CD4-positive, CD25-positive, alpha-beta regulatory T cell (primary cell): ENCODE measurements at places on chromosomes 12 and 14. TPM values are rescaled to one million over a fixed set of nuclear protein-coding genes. Genes with fewer than 3 reads are reported as not detected.

SLC25A21 gene
- total RNA-seq, result not detected

TRPV4 gene
- not detected for total RNA-seq

TAS2R42 gene
- total RNA-seq, result not detected

- H3K36me3 ChIP-seq, result no peaks in the 10 kb centered on the region
- no peak overlapping the region for H3K4me3 ChIP-seq
- peaks cover 6% of the 10 kb centered on the region for H3K27me3 ChIP-seq
- no peak overlapping the region for H3K27ac ChIP-seq
These were observed 932 bp downstream of the ADCY6 start for GRCh38 chr12:48787791-48788523.

- H3K4me3 ChIP-seq, result peak overlapping the region; percentile 96
- H3K27ac ChIP-seq, result peak overlapping the region; percentile 95
- peaks cover 3% of the 10 kb centered on the region for H3K36me3 ChIP-seq
- H3K4me1 ChIP-seq, result peaks cover 33% of the 10 kb centered on the region
- no peak for DNase-seq
These were observed 1.1 kb downstream of the RHNO1 start for GRCh38 chr12:2877953-2878732.

LTBR gene
- total RNA-seq, result not detected

DNA sequence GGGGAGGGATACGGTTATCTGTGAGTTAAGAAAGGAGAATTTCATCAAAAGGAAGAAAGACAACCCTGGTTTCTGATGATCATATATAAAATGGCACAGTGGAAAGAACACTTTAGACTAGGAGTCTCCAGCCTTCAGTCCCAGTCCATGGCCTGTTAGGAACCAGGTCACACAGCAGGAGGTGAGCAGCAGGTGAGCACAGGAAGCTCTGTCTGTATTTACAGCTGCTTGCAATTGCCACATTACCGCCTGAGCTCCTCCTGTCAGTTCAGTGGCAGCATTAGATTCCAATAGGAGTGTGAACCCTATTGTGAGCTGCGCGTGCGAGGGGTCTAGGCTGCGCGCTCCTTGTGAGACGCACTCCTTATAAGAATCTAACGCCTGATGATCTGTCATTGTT is 137.9 kb downstream of the BTG1 start:
- H3K27ac ChIP-seq, result no peak overlapping the region
- no peaks in the 10 kb centered on the region for H3K27me3 ChIP-seq
- H3K4me1 ChIP-seq, result peaks cover 19% of the 10 kb centered on the region

DNA sequence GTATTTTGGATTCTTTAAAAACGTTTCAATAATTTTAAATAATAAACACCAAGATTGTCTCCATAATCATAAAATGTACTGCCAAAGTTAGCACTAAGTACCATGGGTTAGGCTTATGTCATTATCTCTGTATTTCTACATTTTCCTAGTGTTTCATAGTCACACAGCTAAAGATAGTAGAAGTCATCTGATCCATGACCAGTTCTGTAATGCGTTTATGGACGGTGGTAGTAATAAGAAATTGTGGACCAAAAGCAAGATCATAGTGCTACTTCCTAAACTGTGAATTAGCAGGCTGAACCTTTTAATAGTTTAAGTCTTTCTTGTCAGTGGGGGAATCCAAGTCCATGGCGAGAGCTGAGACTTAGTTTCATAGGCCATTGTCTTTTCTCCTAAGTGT is 142.1 kb downstream of the AKAP6 start:
- H3K27ac ChIP-seq, result no peak overlapping the region
- no peak for DNase-seq
- H3K4me3 ChIP-seq, result no peak overlapping the region
- H3K27me3 ChIP-seq, result no peaks in the 10 kb centered on the region
- H3K4me1 ChIP-seq, result no peaks in the 10 kb centered on the region

GRCh38 chr12:26870491-26871419 is 37.8 kb upstream of the ITPR2 start:
- H3K4me3 ChIP-seq, result no peak overlapping the region
- no peaks in the 10 kb centered on the region for H3K36me3 ChIP-seq
- no peak for DNase-seq
- peaks cover 2% of the 10 kb centered on the region for H3K27me3 ChIP-seq
- H3K27ac ChIP-seq, result no peak overlapping the region
- H3K4me1 ChIP-seq, result no peaks in the 10 kb centered on the region

DNA sequence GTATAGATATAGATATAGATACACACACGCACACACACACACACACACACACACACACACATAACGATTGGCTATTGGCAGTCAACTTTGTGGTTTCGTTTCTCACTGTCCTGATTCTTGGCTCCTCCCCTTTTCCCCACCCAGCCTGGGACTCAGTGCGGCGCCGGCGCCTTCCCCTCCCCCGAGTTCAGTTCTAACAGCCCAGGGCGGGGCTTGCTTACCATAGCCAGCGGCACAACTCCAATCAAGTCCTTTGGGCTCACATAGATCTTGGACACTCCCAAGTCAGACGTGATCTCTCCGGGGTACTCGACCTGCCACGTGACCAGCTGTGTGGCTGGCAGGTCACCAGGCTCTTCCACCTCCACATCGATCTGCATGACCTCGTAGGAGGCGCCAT is 484.1 kb downstream of the GLT1D1 start:
- H3K4me3 ChIP-seq, result no peak overlapping the region
- no peaks in the 10 kb centered on the region for H3K36me3 ChIP-seq
- no peaks in the 10 kb centered on the region for H3K27me3 ChIP-seq
- H3K27ac ChIP-seq, result no peak overlapping the region
- no peak for DNase-seq

GRCh38 chr14:55975281-55975910 is 142.8 kb upstream of the PELI2 start:
- no peaks in the 10 kb centered on the region for H3K4me1 ChIP-seq
- H3K4me3 ChIP-seq, result no peak overlapping the region
- H3K27me3 ChIP-seq, result peaks cover 1% of the 10 kb centered on the region

LRTM2 gene
- total RNA-seq, result not detected

GRCh38 chr14:85057221-85057620 is 472.7 kb upstream of the FLRT2 start:
- H3K27me3 ChIP-seq, result no peaks in the 10 kb centered on the region
- no peak overlapping the region for H3K27ac ChIP-seq
- DNase-seq, result no peak
- H3K4me1 ChIP-seq, result no peaks in the 10 kb centered on the region

DNA sequence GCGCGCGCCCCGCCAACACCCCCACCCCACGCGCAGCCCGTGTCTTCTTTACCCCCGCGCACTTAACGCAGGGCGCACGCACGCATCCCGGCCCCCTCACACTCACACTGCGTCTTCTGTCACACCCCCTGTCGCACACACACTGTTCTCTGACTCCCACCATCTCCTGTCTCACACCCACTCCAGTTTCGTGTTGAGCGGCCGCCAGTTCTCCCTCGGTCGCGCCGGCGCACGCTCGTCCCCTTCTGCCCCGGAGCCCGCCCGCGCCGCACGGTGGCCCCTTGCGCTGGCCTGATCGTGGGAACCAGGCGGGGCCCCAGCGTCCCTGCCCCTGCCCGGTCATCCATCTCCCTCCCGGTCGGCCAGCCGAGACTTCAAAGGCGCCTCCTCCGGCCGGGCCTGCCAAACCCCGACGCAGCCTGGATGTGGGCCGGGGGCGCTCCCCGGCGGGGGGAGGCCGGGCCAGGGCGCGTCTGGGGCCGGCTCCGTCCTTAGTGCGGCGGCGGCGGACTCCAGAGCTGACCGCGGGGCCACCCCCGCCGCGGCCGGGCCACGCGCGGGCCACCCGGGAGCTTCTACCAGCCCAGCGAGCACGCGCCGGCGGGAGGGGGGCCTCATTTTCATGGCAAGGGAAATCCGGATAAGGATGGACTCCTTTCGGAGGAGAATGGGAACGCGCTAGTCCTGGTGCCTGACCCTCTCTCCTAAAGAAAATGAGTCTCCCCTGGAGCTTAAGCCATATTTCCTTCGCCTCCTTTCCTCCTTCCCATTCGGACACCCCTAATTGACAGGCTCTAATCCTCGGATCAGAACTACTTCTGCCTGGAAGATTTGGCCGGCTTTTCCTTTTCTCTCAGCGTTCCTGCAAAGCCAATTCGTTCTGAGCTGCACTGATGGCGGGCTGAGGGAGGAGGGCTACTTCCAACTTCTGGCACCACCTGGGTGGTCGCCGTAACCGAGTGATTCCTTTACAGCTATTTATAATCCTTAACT is 82.0 kb upstream of the HMGA2 start:
- H3K27ac ChIP-seq, result no peak overlapping the region
- H3K36me3 ChIP-seq, result no peaks in the 10 kb centered on the region
- peaks cover 9% of the 10 kb centered on the region for H3K4me1 ChIP-seq
- DNase-seq, result no peak
- H3K4me3 ChIP-seq, result no peak overlapping the region

SDR9C7 gene
- not detected for total RNA-seq
